ENCODE measurements at places on chromosomes 2 and 18. TPM values are rescaled to one million over a fixed set of nuclear protein-coding genes. Genes with fewer than 3 reads are reported as not detected.
A peak's percentile ranks its signal among the peaks of the same experiment; 100 is the strongest.

GRCh38 chr2:229090225-229090624 is 180.9 kb downstream of the PID1 start:
- H3K4me3 ChIP-seq, result no peak overlapping the region
- peaks cover 25% of the 10 kb centered on the region for H3K36me3 ChIP-seq
- DNase-seq, result peak; percentile 38
- H3K4me1 ChIP-seq, result peaks cover 28% of the 10 kb centered on the region

DNA sequence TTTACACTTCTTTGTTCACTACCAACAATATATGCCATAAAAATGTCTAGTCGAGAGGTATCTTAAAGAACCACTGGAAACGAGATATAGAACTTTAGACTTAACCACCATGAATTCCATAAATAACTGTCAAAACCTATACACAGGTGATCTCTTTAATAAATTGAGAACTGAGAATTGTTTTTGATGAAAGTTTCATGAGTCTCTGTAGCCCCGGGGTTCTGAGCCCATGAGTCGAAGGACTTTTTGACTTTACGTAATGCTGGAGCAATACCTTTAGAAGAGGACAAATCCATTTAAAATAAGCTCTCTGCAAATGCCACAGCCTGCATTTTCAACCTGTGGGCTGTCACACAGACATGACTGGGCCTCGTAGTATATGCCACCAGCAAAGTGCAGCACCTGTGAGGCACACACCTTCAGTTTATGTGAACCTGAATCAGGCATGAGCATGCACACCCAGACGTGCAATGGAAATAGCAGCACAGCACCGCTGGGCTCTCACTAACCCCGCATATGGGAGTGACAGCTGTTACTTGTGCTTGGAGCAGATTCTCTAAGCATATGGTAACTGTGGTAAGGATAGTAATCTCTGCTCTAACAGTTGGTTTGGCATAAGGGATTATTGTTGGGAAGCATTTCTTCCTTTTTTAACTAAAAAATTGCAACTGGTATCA is 383.2 kb downstream of the SOCS6 start:
- no peak for DNase-seq
- no peaks in the 10 kb centered on the region for H3K27me3 ChIP-seq

DNA sequence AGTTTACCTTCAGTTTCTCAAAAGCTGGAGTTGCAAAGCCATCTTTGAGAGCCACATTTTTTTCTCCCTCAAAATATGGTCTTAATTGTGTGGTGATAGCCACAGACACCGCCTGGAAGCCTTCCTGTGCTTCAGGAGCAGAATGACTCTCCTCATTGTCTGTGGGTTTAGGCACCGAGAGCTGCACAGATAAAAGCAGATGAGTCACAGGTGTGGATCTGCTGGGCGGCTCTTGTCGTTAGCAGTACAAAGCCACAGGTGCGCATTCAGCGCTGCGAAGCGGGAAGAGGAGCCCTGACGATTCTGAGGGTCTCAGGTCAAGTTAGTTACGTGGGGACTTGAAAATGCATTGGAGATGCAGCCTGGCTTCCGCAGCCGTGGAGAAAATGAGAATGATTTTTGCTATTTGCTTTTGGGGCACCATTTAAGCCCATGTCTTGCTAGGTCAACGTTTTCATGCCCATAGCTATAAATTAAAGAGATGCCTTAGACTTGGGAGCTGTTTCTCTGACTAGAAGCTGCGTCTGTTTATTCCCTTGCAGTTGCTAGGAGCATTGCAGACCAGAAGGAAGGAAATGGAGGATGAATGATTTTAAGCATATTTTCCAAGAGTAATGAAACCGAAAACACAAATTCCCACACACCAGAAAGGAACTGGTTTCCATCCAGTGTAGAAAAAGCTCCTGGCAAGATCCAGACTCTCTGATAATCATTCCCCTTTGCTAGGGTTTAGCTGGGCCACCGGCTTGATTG is 51.5 kb downstream of the KLHL29 start:
- H3K4me1 ChIP-seq, result peaks cover 22% of the 10 kb centered on the region
- no peaks in the 10 kb centered on the region for H3K27me3 ChIP-seq
- peak; percentile 25 for DNase-seq
- H3K36me3 ChIP-seq, result peaks cover 17% of the 10 kb centered on the region

DNA sequence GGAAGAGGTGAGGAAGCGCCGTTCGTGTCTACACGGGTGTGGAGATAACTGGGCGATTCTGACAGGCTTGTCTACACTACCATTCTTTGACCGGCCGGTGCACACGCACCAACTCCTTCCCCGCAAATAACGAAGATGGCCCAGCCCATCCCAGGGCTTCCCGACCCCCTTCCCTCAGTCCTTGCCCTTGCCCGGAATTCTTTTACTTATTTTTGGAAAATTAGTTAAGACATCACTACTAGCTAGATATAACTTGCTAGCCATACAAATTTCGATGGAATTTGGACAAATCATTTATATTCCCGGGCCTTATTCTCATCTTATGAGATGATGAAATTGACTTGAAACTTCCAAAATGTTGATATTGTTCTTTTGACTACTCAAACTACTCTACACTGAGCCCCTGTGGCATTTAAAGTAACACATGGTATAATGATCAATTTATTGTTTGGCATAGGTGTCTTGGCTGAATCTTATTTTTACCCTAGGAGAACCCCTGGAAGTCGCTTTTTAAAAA is 1.3 kb downstream of the ERICH2 start:
- no peaks in the 10 kb centered on the region for H3K4me1 ChIP-seq
- H3K4me3 ChIP-seq, result peak overlapping the region; percentile 92
- peak; percentile 1 for DNase-seq
- no peaks in the 10 kb centered on the region for H3K27me3 ChIP-seq

DNA sequence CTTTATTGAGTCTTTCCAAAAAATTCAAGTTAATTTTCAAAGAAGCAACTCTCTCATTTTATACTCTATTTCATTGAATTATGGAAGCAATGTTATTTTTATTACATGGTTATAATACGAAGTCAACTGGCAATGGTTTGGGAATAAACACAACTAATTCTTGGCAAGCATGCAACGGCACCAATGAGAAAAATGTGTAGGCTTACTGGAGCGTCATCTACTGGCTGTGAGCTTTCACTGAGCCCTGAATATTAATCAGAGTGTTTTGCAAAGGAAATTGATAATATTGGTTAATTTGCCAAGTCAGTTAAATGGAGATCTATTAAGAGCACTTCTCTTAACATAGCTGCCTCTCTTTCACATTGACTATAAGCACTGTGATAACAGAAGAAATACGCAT is 163.9 kb downstream of the IKZF2 start:
- H3K27ac ChIP-seq, result no peak overlapping the region
- no peaks in the 10 kb centered on the region for H3K36me3 ChIP-seq
- H3K4me1 ChIP-seq, result no peaks in the 10 kb centered on the region
- no peak overlapping the region for H3K4me3 ChIP-seq

DNA sequence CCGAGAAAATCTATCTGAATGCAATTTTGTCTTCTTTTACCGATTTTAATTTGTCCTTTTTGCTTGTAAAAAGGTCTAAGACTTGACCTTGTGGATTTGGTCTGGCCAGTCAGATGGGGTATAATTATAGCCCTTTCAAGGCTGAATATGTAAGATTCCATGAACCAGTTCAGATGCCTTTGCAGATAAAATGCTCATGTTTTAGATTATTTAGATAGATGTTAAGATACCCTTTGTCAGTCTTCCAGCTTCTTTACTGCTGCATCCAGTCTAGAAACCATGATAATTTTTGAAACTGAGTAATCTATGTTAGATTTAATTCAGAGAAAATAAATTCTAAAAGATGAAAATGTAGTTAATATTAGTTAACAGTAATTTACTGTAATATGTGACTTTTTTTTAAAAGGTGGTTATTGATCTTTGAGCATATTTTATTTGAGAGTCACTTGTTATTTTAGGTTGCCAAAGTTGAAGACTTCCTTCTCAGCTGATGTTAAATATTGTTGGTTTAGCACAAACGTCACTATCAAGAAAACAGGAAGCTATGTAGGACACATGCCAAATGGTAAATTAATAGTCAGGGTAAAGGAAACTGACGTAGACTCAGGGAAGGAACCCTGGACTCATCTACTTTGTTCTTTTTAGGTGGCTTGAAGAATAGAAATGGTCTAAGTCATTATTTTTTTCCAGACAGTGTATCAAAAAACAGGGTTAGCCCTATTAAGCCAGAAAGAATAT is 29.8 kb downstream of the BABAM2 start:
- no peaks in the 10 kb centered on the region for H3K27me3 ChIP-seq
- peaks cover 6% of the 10 kb centered on the region for H3K4me1 ChIP-seq
- peak; percentile 21 for DNase-seq

DNA sequence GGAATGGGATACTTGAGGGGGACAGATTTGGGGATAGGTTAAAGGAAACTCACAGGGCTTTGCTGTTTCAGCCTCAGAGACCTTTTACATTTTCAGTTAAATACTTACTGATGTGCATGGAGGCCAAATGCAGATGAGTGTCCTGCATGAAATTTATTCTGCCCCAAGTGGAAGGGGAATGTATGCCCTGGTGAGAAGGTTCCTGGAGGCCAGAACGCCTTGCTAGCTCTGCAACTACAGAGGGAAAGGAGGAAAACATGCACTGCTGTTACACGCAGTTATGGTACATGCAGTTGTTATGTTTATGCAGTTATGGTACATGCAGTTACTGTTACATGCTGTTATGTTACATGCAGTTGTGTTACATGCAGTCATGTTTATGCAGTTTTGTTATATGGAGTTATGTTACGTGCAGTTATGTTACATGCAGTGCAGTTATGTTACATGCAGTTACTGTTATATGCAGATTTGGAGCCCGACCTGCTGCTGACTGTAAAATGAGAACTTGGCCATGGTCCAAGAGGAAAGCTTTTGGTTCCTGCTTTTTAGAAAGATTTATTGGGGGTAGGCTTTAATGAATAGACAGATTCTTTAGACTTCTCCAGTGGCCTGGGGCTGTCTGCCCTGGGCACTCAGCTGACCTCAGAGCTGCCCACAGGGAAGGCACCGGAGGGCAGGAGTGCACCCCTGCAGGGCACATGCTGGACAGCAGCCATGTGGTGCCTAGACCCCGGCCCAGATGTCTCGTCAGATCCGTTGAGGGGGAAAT is 84.1 kb downstream of the LDLRAD4 start:
- DNase-seq, result no peak
- no peaks in the 10 kb centered on the region for H3K36me3 ChIP-seq
- H3K4me3 ChIP-seq, result no peak overlapping the region
- H3K27me3 ChIP-seq, result no peaks in the 10 kb centered on the region
- H3K27ac ChIP-seq, result no peak overlapping the region
- H3K4me1 ChIP-seq, result no peaks in the 10 kb centered on the region

Gene NGEF
- total RNA-seq, result 7.4 TPM

Measured in MCF 10A (cell line).